ENCODE measurements at places on chromosomes 7 and 10.

DNA sequence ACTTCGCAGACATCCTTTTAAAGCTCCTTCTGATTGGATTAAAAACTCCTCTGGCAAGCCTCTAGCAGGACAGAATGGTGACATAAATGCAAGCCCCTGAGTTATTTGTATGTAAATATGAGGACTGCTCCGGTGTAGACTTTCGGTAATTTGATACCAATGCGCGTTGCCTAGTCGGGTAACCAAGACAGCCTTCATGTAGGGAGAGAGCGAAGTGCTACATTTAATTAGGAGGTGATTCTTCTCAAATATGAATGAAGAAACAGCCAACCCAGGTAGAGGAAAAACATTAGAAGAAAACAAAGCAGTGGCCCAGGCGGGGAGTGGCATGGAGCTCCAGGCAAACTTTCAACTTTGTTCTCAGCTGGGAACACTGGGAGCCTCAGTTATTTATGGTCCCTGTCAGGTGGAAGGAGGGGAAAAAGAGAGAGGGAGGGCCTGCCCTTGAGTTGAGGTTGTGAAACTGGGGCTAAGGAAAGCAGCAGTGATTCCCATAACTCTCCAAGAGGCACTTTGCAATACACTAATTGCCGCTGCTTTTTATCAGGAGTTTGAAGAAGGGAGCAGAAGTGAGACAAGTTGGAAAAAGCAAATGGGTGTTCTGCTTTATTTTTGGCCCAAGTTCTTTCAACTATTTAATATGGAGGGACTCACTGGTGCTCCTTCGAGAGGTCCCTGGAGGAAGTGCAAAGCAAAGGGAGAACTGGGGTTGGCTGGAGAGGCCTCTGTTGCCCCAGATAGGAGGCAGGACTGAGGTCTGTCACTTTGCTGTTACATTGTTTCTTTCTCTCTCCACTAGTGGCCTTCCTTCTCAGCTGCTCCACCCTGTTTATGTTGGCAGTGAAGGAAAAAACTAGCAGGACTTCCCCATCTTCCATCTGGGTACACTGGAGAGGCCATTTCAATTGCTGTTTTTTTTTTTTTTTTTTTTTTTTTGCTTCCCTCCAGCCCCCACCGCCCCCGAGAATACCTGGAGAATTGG lies 234.6 kb upstream of the CCDC6 start:
- no peak for DNase-seq

GRCh38 chr10:14396411-14397048 lies 65.8 kb upstream of the FRMD4A start:
- peak; percentile 64 for DNase-seq

GRCh38 chr7:122143751-122144711 lies at the start of gene AASS:
TSS of gene AASS (minus strand) at chr7:122144249. CDS start at chr7:122133726, 10,523 bp downstream.
- DNase-seq: peak; percentile 98

- no peak for DNase-seq
These were observed 6.7 kb upstream of the ZNF33B start for GRCh38 chr10:42645103-42645502.

All from GM23248 (cell line).